Uterus (tissue), 4 donors: ENCODE measurements at places on chromosomes 2 and 18. TPM values are rescaled to one million over a fixed set of nuclear protein-coding genes. Genes with fewer than 3 reads are reported as not detected.

- no peaks in the 10 kb centered on the region for H3K4me1 ChIP-seq
- H3K36me3 ChIP-seq = no peaks in the 10 kb centered on the region
- no peak for DNase-seq
- H3K27me3 ChIP-seq = peaks cover 20% of the 10 kb centered on the region
- H3K27ac ChIP-seq = peak overlapping the region; percentile 60
These were observed 1.5 kb upstream of the INHBB start for GRCh38 chr2:120344214-120344975.

- peak; percentile 21 for DNase-seq
- H3K27ac ChIP-seq = no peak overlapping the region
- H3K27me3 ChIP-seq = no peaks in the 10 kb centered on the region
- H3K4me3 ChIP-seq = no peak overlapping the region
- peaks cover 8% of the 10 kb centered on the region for H3K4me1 ChIP-seq
- no peaks in the 10 kb centered on the region for H3K36me3 ChIP-seq
These were observed 468.2 kb downstream of the EPHA4 start for GRCh38 chr2:221103930-221104329.

DNA sequence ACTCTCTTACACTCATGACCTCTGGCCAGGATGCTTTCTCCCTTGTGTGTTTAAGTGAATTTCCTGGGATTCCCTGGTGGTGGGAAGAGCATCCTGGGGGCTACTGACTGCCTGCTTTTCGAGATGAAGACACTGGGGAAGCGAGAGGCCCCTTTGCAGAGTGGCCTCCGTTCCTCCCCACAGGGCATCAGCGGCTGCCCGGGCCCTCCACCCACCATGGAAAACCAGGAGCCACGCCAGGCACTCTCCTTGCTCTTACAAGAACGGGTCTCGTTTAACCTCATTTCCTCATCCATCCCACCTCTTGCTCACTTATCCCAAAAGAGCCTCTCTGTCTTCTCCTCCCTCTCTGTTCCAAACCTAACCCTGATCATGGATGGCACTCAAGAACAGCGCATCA is 17.8 kb downstream of the CHST10 start:
- H3K36me3 ChIP-seq = no peaks in the 10 kb centered on the region
- H3K27ac ChIP-seq = no peak overlapping the region
- no peak for DNase-seq
- H3K4me3 ChIP-seq = no peak overlapping the region
- no peaks in the 10 kb centered on the region for H3K27me3 ChIP-seq
- H3K4me1 ChIP-seq = no peaks in the 10 kb centered on the region

GRCh38 chr2:53498210-53498609 is 269.4 kb upstream of the CHAC2 start:
- no peak overlapping the region for H3K27ac ChIP-seq
- no peaks in the 10 kb centered on the region for H3K4me1 ChIP-seq
- no peaks in the 10 kb centered on the region for H3K27me3 ChIP-seq
- DNase-seq = no peak
- H3K36me3 ChIP-seq = no peaks in the 10 kb centered on the region
- no peak overlapping the region for H3K4me3 ChIP-seq

GRCh38 chr2:226564667-226565066 is 235.0 kb downstream of the IRS1 start:
- H3K27ac ChIP-seq = no peak overlapping the region
- H3K27me3 ChIP-seq = no peaks in the 10 kb centered on the region
- H3K4me3 ChIP-seq = no peak overlapping the region
- no peak for DNase-seq
- no peaks in the 10 kb centered on the region for H3K4me1 ChIP-seq
- no peaks in the 10 kb centered on the region for H3K36me3 ChIP-seq

GRCh38 chr2:157559061-157559460 is 69.6 kb downstream of the ACVR1C start:
- no peak for DNase-seq
- no peaks in the 10 kb centered on the region for H3K27me3 ChIP-seq
- no peak overlapping the region for H3K4me3 ChIP-seq
- no peaks in the 10 kb centered on the region for H3K36me3 ChIP-seq

DNA sequence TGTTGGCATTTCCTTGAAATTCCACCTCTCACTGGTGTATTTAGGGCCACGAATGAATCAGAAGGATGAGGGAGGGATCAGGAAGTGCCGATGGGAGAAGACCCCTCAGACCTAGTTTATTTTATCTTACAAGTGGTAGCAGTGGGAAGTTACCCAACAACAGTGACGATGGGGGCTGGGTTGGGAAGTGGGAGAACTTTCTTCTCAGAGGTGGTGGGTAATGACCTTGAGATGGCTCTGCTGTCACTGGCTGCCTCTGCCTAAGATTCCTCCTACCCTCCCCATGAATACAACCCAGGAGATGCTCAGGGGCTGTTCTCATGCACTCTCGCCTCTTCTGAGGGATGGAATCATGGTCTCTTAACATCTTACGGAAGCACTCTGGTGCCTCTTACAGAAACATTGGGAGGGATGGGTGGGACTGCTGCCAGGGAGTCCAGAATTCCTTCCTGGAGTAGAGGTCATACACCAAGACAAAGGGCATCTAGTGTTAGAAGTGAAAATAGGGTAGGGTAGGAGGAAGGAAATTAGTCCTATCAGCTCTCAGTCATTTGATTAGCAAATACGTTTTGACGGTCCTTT is 58.5 kb upstream of the TXNDC2 start:
- H3K36me3 ChIP-seq = no peaks in the 10 kb centered on the region
- H3K4me1 ChIP-seq = peaks cover 13% of the 10 kb centered on the region
- no peak overlapping the region for H3K4me3 ChIP-seq
- DNase-seq = no peak

- no peak overlapping the region for H3K27ac ChIP-seq
- H3K4me1 ChIP-seq = no peaks in the 10 kb centered on the region
- H3K27me3 ChIP-seq = no peaks in the 10 kb centered on the region
These were observed 71.6 kb upstream of the CHRNA1 start for GRCh38 chr2:174835797-174836255.

PLGLB2 gene
- total RNA-seq = not detected

DNA sequence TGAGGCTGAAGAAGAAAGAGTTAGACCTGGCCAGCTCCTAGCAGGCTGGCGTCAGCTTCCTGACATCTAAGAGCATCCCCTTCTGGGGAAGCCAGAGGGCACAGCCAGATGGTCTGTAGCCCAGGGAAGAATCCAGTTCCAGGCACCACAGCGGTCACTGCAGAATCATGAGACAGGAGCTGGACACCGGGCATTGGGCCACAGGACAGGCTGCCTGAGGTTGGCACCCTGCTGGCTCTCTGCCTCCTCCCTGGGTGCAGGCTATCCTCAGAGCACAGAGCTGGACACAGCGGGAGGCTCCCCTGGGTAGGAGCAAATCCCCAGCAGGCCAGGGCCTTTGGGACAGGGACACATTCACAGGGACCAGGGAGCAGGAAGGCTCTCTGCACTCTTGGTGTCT is 19.8 kb upstream of the ATOH8 start:
- no peak overlapping the region for H3K4me3 ChIP-seq
- H3K27ac ChIP-seq = peak overlapping the region; percentile 93
- no peak for DNase-seq
- no peaks in the 10 kb centered on the region for H3K27me3 ChIP-seq

DNA sequence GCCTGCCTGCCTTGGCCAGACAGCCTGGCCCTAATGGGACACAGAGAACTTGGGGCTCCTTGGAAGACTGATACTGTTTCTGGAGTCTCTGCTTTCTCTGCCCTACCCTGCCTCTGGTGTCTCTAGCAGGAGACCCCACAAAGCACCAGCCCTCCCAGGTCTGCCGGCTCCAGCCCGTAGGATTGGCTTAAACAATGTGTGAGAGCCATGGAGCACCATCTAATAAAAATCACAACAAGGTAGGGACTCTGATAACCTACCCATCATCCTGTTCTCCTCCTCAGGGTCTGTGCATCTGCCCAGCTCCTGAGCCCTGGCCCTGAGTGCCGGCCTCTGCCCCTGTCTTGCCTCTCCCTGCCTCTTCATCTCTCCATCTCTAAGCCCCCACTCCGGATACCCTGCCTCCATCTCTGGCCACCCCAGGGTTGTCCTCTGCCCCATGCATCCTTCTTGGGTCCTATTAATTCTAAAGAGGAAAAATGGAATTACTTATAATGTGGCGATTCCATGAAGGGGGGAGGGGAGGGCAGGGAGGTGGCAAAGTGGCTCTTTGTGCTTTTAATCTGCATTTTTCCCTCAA is 1.2 kb upstream of the ECEL1 start:
- H3K36me3 ChIP-seq = no peaks in the 10 kb centered on the region
- H3K27ac ChIP-seq = no peak overlapping the region
- no peaks in the 10 kb centered on the region for H3K4me1 ChIP-seq

EFHD1 gene
- 25.9 TPM for total RNA-seq

STAT4 gene
- 2.3 TPM for total RNA-seq

- H3K27ac ChIP-seq = no peak overlapping the region
- no peaks in the 10 kb centered on the region for H3K27me3 ChIP-seq
- DNase-seq = no peak
- no peak overlapping the region for H3K4me3 ChIP-seq
- no peaks in the 10 kb centered on the region for H3K36me3 ChIP-seq
These were observed 284.6 kb upstream of the KLHL29 start for GRCh38 chr2:23100406-23100805.

CHRNA1 gene
- not detected for total RNA-seq

DNA sequence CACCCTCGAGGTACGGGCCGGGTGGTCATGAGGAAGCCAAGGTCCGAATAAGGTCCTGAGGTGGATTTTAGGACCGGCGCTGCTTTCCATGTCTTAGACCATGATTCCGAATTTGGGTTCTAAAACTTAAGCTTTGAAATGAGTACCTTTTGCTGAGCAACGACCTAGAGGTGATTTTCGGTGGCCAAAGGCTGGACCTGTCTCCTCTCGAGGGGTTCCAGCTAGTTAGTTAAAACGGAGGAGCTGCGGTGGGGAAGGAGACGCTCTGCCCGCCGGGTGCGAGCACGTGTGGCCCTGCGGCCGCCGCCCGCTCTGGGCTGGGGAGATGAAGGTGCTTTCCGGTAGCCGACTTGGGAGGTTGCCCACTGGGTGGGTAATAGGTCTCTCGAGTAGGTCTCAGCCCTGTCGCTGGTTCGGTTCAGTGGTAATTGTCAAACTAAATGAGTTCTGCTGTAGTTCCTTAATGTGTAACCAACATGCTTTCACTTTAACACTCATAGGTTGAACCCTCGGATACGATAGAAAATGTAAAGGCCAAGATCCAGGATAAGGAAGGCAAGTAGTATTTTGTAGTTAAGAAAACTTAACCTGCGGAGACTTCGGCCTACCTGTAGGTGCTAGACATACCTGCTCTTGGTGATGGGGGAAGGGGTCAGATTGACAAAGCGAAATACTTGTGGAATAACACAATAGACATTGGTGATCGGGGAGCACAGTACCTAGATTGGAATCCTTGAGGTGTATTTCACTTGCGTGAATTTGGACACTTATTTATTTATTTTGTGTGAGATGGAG is 572 bp downstream of the RPS27A start:
- peak; percentile 48 for DNase-seq
- H3K4me1 ChIP-seq = peaks cover 4% of the 10 kb centered on the region
- H3K4me3 ChIP-seq = peak overlapping the region; percentile 80

DNA sequence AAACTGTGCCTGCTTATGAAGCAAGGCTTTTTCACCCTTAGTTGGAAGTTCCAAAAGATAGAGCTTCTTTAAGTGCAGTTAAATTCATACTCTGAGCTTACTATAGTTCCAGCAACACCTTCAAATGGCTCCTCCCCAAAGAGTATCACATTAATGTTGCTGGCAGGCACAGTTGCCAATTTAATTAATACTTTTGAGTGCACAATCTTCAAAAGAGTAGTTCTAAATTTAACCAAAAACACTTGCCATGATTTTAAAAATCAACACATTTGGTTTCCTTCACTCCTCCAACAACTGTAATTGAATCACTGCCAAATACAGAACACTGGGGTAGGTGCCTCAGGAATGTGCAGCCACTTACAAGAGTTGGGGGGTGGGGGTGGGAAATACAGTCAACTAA is 150.6 kb upstream of the UBE2E3 start:
- H3K27ac ChIP-seq = no peak overlapping the region
- H3K4me3 ChIP-seq = no peak overlapping the region
- no peaks in the 10 kb centered on the region for H3K27me3 ChIP-seq
- no peaks in the 10 kb centered on the region for H3K36me3 ChIP-seq

GRCh38 chr2:215460682-215461382 is 25.0 kb upstream of the FN1 start:
- no peaks in the 10 kb centered on the region for H3K36me3 ChIP-seq
- no peak for DNase-seq
- H3K27ac ChIP-seq = peak overlapping the region; percentile 42
- no peaks in the 10 kb centered on the region for H3K4me1 ChIP-seq
- no peaks in the 10 kb centered on the region for H3K27me3 ChIP-seq

GRCh38 chr2:197884252-197884651 is 79.9 kb downstream of the PLCL1 start:
- DNase-seq = no peak
- H3K4me1 ChIP-seq = no peaks in the 10 kb centered on the region
- H3K36me3 ChIP-seq = no peaks in the 10 kb centered on the region
- no peaks in the 10 kb centered on the region for H3K27me3 ChIP-seq
- H3K27ac ChIP-seq = no peak overlapping the region

SCN2A gene
- 1.1 TPM for total RNA-seq

DNA sequence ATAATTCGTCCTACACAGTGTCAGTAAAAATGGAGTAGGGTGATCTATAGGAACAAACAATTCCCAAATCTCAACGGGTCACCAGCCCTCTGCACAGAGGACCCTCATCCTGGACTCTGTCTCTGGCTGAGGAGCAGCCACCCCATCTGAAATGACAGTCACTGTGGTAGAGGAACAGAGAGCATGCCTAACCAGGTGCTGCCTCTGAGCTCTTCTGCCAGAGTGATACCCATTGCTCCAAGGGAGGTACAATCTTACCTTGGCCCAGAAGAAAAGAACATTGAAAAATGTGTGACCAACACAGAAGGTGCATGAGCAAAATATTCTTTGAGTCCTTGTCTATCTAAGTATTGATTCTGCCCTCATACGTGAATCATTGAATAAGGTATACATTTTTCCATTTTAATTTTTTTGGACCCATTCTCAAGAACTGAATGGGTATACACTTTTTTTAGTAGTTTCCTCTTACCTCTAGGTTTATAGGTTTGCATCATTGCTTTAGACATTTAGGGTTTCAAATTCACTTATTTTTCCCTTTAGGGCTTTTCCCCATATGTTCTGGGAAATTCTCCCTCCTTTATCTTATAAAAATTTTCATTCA is 8.7 kb downstream of the SP140 start:
- no peak overlapping the region for H3K27ac ChIP-seq
- no peaks in the 10 kb centered on the region for H3K36me3 ChIP-seq
- H3K4me1 ChIP-seq = no peaks in the 10 kb centered on the region
- H3K27me3 ChIP-seq = no peaks in the 10 kb centered on the region
